ENCODE measurements at places on chromosomes 4 and X.
A peak's percentile ranks its signal among the peaks of the same experiment; 100 is the strongest.

GRCh38 chrX:8748855-8749254 lies 16.9 kb upstream of the ANOS1 start:
- DNase-seq = no peak

- DNase-seq = peak; percentile 43
These were observed 1.6 kb downstream of the RAB33A start for GRCh38 chrX:130173190-130173895.

DNA sequence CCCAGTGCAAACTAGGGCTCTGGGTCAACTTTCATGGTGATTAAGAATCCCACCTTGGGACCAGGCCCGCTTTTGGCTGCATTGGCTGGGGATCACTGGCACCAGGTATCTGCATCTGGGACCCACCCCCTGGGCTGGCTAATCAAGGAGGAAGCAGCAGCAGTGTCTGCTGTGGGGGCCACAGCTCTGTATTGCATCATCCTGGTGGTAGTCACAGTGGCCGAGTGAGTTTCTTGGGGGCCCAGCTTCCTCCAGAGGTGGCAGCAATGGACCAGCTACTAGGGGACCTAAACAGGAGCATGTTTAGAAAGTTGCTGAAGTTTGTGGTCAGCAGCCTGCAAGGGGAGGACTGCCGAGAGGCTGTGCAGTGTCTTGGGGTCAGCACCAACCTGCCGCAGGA lies 15.7 kb downstream of the LNX1 start:
- DNase-seq = no peak

GRCh38 chr4:134636338-134637051 lies 434.9 kb upstream of the PABPC4L start:
- no peak for DNase-seq

- DNase-seq = no peak
These were observed 2.9 kb upstream of the ATOH1 start for GRCh38 chr4:93825551-93826216.

GRCh38 chr4:25523405-25523804 lies 132.2 kb upstream of the SLC34A2 start:
- DNase-seq = no peak

GRCh38 chrX:12975991-12976558 lies 1.2 kb downstream of the TMSB4X start:
- no peak for DNase-seq

- peak; percentile 24 for DNase-seq
These were observed 158.1 kb downstream of the ATP10D start for GRCh38 chr4:47642985-47643760.

DNA sequence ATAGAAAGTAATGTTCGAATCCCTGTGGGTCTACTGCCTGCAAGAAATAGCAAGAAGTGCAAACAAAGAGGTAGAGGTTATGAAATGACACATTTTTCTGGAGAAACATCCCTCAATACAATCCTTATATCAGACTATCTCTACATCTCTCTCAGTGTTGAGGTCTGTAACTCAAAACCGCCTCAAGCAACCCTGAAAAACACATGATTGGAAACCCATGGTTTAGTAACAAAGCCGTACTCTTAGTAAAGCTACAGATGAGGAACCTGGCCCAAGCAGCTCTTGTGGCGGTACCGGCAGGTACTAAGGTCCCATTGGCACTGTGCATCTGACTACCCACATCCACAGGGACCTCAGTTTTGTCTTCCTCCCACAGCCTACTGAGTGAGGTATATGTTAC lies 53.9 kb downstream of the IRF2 start:
- no peak for DNase-seq

GRCh38 chrX:6448003-6448402 lies 86.9 kb downstream of the VCX3A start:
- DNase-seq = no peak

DNA sequence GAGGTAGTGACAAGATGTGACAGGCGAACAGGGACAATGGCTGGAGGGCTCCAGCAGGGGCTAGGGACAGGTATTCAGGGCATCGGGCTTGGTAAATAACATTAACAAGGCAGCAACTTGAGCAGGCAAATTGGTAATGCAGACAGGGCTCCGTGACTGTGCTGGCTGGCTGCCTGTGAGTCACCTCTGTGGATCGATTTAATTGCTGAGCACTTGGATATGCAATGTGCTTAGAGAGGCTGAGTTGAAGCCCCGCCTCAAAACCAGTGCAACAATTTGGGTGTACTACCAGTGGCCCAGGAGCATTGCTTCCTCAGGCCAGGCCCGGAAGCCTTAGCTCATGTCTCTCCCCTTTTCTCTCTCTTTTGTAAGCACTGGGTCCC lies 19.5 kb downstream of the CNGA2 start:
- peak; percentile 43 for DNase-seq

- no peak for DNase-seq
These were observed 40.4 kb downstream of the UNC5C start for GRCh38 chr4:95508421-95508820.

DNA sequence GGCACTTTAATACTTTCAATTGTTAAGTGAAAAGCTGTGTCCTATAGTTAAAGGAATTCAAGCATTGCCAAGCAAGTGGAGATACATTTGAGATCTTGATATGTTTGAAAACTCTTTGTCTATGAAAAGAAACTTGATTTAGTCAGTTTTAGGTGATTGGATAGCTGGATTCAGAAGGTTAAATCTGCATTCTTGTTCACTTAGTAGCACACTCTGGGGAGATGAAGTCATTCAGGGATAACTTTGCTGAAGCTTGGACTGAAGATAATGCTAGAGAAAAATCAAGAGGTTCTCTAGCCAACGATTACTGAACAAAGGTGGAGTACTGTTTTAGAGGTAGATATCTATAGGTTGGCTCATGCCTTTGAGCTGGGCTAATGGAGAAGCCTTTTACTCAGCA lies 90.6 kb downstream of the DCAF8L2 start:
- no peak for DNase-seq

DNA sequence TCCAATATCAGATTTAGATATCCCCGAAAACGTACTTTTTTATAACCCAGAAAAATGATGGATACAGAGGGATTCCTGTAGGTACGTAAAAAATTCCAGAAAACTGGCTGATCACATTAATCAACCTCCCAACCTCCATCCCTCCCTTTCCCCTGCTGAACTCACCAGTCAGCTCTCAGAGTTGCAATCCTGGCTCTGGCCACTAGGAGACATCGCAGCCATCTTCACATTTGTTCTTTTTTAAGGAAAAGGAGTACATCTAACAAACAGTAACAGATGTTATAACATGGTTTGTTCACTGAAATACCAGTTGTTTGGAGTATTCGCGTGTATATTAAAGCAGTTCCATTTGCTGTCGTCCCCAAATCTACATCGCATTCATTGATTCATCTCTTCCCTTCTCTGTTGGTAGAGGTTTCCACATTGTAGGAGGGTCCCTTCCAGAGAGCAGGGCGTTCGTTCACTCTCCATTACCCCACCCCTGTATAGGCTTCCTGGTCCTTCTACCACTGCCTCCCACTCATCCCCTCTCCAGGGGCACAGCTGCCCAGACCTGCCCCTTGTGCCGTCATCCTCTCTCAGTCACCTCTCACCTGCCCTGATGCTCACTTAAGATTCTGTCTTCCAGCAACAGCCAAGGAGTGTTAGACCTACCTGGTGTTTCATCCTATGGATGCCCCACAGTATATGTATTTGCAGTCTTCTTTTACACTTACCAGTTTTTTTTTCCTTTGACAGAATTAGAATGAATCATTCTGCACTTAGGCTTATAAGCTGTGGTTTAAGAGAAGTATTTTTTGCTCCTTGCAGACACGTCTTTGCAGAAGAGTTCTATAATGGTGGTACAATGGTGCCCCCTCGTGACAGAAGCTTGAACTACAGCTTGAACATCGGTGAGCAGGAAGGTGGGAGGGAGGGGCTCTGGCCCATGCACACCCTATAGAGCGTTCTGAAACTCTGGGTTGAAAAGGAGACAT lies 36.8 kb upstream of the RAB40AL start:
- DNase-seq = peak; percentile 28

DNA sequence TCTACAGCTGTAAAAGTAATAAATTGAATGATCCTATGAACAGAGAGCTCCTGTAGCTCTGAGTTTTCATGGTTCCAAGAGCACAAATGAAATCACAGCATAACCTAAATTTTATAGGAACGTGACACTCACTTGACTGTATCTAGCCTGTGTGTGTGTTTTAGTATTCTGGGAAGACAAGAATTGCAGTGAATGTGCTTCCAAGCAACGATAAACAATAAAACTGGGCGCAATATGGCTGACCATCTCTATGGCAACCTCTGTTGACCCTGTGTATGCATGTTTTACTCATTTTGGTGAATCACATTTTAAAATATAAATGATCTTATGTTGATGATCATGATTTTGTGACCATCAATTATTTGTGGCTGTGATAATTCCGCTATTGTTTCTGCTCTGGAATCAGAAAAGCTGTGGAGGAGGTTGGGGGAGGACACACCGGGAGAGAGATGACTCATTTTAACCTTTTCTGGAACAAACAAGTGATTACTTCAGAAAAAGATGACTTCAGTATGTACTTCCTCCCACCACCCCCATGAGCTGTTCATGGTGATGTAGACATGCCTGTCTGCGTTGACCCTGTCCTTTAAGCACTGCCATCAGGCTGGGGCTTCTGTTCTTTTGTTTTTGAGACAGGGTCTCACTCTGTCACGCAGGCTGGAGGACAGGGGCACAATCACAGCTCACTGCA lies 31.8 kb downstream of the USP11 start:
- DNase-seq = peak; percentile 7
